Activated CD4-positive, alpha-beta T cell treated with anti-CD3 and anti-CD28 coated beads, Interleukin-2, amount 50 U/mL, for 24 hours (primary cell): ENCODE measurements at places on chromosomes 5 and 9.

GRCh38 chr9:36401164-36401740 is 1.2 kb upstream of the RNF38 start:
- DNase-seq = no peak

GRCh38 chr5:63263411-63263810 is 684.8 kb downstream of the LRRC70 start:
- no peak for DNase-seq

DNA sequence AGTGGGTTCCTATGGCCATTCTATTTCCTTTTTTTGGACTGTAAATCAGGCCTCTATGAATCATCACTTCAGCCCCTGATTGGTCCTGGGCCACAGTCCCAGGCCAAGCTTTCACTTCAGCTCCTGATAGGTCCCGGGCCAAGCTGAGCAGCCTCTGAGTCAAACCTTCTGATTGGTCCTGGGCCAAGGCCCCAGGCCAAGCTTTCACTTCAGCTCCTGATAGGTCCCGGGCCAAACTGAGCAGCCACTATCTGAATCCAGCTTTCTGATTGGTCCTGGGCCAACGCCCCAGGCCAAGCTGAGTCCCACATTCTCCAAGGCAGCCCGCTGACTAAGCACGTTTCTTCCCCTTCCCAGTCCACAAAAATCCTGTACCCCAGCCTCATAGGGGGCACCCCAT is 1972.9 kb upstream of the ACO1 start:
- DNase-seq = no peak

DNA sequence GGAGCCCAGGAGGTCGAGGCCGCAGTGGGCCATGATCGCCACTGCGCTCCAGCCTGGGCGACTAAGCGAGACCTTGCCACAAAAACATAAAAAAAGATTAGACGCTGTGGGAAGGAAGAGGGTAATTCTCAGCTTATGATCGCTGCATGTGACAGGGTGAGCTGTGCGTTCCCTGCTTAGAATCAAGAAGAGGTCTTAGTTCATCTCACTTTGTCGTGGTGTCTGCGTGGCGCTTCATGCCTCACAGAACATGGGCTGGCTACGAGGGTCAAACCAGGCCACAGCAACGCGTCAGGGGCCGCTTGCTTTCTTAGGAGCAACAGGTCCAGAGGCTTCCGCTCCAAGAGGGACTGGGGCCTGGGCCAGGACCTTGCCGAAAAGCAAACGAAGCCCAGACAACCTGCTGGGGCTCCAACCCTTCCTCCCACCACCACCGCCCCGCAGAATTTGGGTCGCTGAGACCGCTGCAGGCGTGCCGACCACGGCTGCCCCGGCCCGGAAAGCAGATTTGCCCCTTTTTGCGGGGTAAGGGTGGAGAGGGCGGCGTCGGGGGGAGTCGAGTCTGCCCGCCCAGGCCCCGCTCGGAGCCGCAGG is 10.0 kb upstream of the GRIN1 start:
- no peak for DNase-seq

GRCh38 chr5:107805824-107806223 is 135.1 kb upstream of the EFNA5 start:
- DNase-seq = no peak

DNA sequence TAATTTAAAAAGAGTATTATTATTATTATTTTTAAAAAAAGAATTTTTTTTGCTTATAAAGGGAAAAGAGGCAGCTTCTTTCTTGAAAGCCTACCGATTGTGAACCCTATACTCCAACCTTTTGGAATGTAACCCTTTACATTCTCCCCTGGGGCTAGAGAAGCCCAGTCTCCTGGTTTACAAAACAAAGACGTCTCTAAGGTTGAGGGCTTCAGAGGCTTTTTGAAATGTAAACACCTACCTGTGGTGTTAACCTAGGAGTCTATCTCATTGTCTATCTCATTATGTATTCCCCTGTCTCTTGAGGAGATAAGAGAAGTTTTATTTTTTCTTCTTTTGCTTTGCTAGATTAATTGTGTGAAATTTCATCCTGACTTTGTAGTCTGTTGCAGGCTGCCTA is 4.7 kb downstream of the TNFSF8 start:
- no peak for DNase-seq

DNA sequence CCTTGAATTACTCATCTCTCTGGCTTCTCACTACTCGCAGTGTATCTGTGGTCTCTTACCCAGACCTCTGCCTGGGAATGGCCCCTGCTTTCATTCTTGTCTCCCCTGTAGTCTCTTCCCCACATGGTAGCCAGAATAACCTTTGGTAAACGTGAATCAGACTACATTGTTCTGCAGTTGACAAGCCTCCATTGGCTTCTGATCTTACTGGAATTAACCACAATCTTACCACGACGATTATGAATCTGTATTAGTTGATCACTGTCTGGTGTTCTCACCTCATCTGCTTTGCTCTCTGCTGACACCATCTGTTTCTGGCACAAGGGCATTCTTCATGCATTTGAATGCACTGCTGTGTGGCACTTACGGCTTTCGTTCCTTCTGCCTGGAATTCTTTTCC is 781.2 kb downstream of the MTRR start:
- DNase-seq = no peak

GRCh38 chr5:178350361-178351220 is 118.0 kb upstream of the PHYKPL start:
- no peak for DNase-seq

GRCh38 chr5:90174236-90174635 is 235.3 kb downstream of the CETN3 start:
- DNase-seq = no peak

DNA sequence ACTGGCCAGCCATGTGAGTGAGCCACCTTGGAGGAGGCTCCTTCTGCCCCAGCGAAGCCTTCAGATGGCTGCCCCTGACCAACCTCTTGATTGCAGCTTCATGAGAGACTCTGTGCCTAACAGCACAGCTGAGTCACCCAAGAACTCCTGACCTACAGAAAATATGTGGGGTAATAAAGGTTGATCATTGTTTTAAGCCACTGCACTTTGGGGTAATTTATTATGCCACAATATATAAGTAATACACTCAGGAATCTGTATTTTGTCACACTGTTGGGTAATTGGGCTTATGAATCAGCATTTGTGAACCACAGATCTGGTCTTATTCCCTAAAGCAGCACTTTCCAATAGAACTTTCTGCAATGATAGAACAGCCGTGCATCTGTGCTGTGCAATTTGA is 24.4 kb upstream of the VDAC1 start:
- no peak for DNase-seq

GRCh38 chr5:773517-774264 is 10.8 kb downstream of the ZDHHC11B start:
- DNase-seq = no peak

DNA sequence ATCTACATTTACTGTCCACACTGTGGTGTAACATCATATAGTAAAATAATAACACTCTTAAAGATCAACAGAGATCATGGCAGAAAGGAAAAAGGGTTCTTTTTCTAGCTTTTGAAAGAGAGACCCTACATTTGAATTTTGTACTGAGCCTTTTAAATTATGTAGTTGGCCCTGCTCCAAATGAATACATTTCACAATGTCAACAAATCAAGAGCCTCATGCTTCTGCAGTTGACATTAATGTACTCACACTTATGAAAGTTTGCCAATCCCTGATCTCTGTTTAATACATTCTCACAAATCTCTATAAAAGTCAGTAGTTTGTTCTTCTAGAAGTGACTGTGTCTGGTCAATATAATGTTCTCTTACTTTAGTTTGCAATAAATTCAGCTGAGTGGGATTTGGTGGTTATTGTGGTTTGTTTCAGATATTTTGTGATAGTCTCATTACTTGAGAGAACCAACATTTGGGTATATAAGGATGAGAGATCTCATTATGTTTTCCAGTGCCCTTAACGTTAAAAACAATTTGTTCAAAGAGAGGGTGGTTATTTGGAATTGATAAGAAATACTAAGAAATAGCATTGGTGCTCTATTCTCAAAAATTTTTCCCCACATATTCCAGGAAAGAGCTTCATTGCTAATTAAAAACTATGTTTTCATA is 277.8 kb upstream of the FTMT start:
- DNase-seq = no peak

- DNase-seq = no peak
Measured at GRCh38 chr9:22102146-22103053, 93.3 kb upstream of the CDKN2B start.

GRCh38 chr5:62305715-62306322 is at the start of gene KIF2A:
Gene KIF2A, plus strand, starts transcription at chr5:62306206. Its CDS starts 267 bp downstream, at chr5:62306473.
- DNase-seq = peak; percentile 83

- no peak for DNase-seq
Measured at GRCh38 chr9:107614765-107615164, 125.2 kb upstream of the KLF4 start.

DNA sequence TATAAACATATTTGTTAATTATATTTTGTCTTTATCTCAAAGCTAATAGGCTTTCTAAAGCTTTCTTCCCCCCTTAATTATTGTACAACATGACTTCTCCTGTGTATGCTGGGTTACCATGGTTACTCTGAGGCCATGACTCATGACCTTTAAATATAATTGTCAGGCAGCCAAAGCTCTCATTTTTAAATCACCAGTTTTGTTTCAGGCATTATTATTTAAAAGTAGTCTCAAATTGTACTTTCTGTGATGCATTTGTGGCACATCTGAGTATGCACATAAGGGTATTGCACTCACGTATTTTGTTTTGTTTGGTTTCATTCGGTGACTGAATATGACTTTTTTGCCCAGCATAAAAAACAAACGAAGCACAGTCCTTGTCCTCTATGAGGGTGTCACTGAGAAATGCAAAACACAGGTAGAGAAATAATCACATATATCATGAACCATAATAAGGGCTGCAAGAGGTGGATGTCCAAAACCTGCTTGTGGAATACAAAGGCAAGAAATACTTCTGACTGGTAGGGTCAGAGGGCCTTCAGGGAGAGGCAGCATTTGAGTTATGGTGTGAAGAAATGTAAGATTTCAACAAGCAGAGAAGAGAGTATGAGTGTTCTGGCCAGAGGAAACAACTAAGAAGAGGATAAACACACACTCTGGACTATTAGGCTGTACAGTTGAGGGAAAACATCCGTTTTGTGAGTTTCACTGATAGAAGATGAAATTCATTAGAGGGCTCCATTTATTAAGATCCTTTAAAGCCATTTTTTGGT is 2.1 kb downstream of the CCDC192 start:
- DNase-seq = no peak
